ENCODE measurements at places on chromosomes 2 and 18.

DNA sequence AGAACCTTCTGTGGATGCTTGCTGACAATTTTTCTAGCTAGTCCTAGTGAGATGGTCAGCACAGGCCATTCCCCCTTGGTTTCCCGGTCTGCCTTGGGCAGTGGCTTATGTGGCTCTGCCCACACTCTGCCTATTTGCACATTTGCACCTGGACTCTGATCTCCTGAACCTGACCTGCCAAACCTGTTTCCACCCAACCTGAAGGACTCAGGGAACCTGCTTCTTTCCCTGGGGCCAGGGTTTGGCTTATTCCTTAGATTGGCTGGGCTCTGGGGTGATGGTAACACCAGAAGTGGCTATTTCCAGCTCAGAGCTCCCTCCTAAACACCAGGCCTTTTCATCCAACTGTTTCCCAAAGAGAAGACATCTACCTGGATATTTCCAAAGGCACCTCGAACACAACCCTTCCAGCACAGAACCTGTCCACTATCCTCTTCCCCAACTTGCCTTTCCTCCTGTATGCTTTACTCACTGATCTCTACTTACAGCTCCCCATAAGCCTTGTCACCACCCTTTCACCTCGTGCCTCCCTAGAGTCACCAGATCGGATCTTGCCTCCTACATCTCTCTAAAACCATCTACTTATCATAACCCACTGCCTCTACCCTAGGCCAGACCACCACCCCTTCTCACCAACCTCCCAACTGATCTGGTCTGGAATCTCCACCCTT is 5.8 kb upstream of the MTA3 start:
- no peak for DNase-seq

- no peak for DNase-seq
Observed at GRCh38 chr2:109402180-109402579, 211.6 kb downstream of the SEPTIN10 start.

DNA sequence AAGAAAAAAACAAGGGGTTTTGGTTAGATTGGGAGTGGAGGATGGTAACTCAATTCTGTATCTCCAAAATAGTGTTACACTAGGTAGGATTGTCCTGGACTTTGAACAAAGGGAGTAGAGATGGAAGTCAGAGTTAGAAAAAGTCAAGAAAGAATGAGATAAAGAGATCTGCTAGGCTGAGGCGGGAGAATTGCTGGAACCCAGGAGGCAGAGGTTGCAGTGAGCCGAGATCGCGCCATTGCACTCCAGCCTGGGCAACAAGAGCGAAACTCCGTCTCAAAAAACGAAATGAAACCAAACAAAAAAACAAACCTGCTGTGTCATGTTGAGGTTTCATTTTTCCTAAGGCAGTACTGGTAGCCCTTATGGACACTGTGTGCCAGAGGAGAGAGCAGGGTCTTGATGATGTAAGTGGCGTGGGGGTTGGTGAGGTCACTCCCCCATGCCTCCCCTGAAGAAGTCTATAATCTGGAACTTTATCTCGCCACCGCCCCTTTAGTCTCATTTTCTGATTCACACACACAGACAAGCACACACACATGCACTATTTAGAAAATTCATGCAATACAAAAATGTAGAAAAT is 10.5 kb downstream of the DRC1 start:
- no peak for DNase-seq

- no peak for DNase-seq
Observed at GRCh38 chr18:48672671-48673340, 134.0 kb downstream of the CTIF start.

DNA sequence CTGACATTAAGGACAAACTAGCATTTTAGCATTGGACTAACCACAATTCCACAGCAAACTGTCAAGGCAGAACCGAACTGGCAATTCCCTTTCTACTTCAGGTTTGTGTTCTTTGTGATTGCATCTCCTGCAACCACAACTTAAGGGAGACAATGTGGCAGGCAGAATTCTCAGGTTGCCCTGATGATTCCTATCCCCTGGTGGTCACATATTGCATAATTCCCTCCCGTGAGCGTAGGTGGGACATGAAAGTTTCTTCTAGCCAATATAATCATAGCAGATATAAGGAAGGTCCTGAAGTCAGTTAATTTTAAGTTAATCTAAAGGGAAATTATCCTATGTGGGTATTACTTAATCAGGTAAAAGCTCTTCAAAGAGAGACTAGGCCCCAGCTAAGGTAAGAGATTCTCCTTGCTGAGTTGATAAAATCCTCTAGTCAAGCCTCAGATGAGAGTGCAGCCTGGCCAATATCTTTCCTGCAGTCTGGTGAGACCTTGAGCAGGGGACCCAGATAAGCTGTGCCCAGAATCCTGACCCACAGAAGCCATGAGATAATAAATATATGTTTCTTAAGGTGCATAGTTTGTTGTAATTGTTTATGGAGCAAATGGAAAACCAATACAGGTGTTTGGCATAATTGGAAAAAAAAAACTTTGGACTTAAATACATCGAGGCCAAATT is 45.9 kb upstream of the TNP1 start:
- DNase-seq: no peak

DNA sequence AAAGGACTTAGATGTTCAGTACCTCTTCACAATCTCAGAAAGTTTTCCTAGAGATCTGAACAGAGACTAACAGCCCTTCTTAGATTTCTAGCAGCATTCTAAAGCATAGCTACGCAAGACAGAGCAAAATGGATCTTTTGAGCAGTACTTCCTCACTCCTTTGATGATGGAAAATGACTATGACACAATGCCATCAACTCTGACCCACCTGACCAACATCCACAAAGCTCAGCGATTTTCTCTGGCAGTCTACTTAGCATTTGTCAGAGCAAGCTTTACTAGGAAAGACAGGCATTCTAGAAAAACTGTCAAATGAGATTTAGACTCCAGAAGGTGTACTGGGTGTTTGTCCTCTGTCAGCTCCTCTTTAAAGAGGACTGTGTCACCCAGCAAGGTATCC is 180.9 kb upstream of the ACVR2A start:
- DNase-seq: no peak

- no peak for DNase-seq
Observed at GRCh38 chr2:38697116-38697840, 31.4 kb downstream of the GALM start.

- DNase-seq: no peak
Observed at GRCh38 chr18:70469916-70470315, 181.1 kb downstream of the SOCS6 start.

DNA sequence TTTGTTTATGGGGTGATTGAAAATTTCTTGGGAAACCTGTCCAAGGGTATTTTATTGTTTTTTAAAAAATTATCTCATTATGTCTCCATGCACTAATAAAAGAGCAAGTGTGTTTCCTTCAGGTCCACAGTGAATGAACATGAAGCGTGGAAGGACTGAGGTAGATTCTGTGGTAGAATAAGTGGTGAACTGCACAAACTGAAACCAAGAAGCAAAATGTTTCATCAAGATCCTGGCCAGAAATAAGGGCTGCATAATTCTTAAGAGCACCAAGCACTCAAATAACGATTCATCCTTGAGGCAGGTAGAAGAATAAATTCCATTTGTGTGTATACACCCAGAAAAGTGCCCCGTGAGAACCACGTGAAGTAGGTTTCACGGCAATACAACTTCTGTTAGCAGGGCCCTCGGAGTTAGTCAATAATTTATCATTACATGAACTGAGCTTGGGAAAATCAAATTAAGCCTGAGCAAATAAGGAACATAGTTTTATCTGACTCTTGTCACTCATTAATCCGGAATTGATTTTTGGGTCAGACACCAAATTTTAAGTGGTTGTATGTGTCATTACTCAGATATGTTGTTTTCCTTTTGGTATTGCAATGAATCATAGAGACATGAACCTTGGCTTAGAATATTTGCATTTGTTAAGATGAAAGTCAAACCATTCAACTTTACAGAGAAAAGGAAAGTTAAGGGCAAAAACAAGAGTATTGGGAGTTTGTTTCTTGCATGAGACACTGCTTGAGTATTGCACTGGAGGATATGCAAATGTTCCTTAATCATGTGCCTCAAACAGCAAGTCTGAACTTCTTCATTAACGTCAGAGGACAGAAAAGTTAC is 472.6 kb upstream of the NETO1 start:
- no peak for DNase-seq

DNA sequence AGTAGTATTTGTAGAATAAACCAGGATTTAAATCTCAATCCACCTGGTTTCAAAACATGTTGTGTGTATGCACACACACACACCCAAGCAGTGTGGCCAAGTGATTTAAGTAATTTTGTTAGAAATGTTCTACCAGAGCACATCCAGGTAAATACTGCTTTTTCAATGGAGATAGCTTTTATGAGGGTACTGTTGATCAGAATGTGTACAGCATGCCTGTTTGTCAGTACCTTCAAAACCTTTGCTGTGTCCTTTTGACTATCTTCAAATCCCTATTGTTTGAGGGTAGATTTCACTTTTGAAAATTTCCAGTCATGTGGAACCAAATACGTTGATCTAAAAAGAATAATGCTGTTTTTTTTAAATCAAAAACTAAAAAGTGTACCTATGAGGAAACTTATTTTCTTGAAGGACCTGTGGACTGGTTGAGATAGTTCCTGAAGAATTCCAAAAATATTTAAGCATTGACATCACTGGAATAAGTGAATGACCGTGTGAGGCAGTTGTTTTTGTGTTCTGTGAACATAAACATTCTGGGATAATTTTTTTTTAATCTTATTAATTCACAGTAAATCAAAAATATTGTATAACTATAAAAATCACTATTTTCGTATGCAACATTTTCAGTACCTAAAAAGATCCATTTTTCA is 70.9 kb downstream of the PTRHD1 start:
- DNase-seq: no peak

Measured in nephron progenitor cell (in vitro differentiated cells).